CD8-positive, alpha-beta T cell (primary cell): ENCODE measurements at places on chromosomes 1 and 21. TPM values are rescaled to one million over a fixed set of nuclear protein-coding genes. Genes with fewer than 3 reads are reported as not detected.

DNA sequence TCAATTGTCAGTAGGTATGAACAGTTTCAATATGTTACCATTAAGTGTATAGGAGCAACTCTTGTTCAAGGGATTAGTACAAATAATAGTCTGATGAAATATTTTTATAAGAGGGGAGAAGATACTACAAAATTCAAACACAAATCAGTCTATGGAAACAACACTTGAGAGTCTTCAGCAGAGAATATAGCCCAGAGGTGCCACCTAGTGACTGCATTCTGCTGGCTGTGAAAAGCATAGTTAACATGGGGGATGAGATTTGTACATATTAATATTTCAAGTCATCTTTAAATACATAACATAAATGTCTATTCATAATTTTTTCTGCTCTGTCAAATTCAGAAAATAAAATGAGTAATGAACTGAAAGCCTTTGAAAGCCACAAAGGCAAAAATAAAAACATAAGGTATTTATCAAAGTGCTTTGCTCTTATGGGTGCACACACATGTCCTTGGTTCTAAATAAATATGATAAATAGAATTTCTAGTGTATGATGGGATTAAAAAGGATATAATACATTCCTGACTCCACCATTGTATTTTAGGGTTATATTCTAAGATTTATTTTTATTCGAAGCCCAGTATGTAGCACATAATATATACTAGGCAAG, 440.9 kb upstream of the ZRANB2 start:
- DNase-seq = no peak

DNA sequence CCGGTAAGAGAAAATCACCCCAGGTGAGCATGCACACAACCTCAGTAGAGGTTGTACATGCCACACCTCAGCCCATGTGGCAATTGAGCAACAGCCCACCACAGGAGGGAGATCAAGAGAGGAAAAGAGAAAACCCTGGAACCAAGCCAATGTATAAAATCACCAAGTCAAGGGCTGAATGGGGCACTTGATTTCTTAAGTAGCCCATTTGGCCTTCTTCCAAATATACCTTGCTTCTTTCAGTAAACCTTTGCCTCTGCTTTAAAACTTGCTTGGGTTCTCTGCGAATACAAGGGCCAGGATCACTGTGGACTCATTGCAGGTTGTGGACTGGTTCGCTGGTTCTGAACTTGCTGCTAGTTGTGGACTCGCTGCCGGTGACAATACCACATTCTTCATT, 1814.0 kb downstream of the PLA2G4A start:
- no peak for DNase-seq

DNA sequence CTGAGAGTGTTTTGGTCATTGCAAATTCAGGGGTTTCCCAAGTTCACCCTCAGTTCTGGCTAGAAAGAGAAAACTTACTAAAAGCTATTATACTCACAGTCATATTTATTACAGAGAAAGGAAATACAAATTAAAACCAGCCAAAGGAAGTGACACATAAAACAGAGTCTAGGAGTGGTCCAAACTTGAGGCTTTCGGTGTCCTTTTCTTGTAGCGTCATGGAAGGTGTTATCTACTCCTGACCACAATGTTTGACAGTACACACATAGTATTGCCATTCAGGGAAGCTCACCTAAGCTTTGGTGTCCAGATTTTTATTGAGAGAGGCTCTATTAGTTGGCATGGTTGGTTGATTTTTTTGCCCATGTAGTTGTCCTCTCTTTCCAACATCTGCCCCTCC, 59.0 kb downstream of the SLC35A3 start:
- DNase-seq = no peak

DNA sequence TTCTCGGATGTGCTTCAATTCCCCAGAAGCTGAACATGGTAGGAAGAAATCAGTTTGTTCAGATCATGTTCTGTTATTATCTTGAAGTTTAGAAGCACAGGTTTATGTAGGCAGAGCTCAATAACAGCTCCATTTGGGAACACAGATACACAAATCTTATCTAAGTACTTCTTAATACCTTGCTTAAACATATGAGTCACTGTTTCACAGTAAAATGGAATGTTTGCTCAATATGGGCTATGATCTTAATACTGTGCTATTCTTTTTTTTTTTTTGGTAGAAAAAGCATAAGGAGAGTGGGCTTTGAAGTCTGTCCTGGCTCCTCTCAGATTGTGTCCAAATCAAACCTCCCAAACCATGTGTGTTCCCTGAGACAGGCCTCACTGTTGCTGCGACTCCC, 13.4 kb downstream of the PROK1 start:
- DNase-seq = no peak

DNA sequence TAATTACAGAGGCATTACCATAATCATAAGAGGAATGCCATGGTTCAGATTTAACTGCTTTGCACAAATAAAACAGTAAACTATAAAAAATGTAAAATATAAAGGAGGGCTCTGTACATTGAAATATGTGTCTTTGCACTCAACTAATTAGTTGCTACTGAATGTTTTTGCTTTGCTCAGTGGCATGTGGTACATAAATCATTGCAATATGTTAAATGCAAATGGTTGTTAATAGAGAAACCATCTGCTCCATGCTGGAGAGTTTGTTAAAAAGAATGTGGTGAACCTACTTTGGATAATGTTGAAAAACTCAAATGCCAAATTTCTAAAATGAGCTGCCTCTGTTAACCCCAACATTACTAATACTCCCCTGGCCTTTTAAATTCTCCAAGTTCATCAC, 201.5 kb downstream of the NTNG1 start:
- no peak for DNase-seq

The ASPM gene
- 0.14 TPM for total RNA-seq

The CHIA gene
- not detected for total RNA-seq
